ENCODE measurements at places on chromosomes 16 and 17. TPM values are rescaled to one million over a fixed set of nuclear protein-coding genes. Genes with fewer than 3 reads are reported as not detected.

CDK5RAP3 gene
- 53.8 TPM for total RNA-seq

GDPD1 gene
- 54.2 TPM for total RNA-seq

WNT9B gene
- not detected for total RNA-seq

MAP2K6 gene
- total RNA-seq, result 30.6 TPM

ATP2A1 gene
- not detected for total RNA-seq

DNA sequence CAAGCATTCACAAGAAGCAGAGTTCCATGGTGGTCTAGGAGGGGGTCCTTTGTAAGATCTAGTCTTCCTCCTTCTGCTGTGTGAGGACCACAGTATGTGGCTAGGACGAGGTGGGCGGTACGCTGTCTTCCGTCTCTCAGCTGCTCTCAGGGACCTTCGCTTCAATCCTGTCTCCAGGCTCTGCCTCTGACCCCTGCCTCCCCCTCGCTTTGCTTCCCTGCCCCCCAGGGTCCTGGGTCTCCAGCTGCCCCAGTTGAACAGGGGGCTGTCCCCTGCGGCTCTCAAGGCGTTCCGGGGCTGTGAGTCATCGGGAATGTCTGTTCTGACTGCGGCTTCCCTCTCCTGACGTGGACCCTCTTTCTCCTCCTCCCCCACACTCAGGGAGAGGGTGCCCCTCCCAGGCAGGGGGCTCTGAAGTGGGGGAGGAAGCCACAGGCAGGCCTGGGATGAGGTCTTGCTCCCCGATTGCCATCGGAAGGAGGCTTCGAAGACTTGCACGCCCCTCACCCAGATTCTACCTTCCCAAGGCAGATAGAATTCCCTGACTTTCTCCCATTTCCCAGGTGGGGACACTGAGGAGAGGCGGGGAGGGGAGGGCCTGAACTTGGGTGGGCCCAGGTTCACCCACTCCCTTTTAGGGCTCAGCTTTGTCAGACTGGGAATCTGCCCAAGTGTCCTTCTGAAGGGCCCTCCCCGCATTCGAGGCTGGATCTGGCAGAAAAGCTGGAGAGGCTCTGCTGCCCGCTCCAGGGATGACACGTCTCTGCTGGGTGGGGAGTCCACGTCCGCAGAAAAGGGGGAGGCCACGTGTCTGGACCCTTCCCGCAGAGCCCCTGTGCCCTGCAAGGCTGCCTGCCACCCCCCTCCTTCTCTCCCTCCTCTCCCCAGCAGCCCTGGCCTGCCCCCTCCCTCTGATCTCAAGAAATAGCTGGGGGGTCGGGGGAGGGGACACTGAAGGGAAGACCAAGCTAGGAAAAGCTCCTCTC lies 9.1 kb upstream of the COL1A1 start:
- no peak for DNase-seq

- DNase-seq, result no peak
These were observed 14.8 kb downstream of the SCGB1C2 start for GRCh38 chr17:151886-152859.

Measured in frontal cortex (tissue), 4 donors.